ENCODE measurements at places on chromosomes 2 and 18. TPM values are rescaled to one million over a fixed set of nuclear protein-coding genes. Genes with fewer than 3 reads are reported as not detected.

- no peak for DNase-seq
Measured at GRCh38 chr2:9660154-9660553, 29.4 kb upstream of the YWHAQ start.

DNA sequence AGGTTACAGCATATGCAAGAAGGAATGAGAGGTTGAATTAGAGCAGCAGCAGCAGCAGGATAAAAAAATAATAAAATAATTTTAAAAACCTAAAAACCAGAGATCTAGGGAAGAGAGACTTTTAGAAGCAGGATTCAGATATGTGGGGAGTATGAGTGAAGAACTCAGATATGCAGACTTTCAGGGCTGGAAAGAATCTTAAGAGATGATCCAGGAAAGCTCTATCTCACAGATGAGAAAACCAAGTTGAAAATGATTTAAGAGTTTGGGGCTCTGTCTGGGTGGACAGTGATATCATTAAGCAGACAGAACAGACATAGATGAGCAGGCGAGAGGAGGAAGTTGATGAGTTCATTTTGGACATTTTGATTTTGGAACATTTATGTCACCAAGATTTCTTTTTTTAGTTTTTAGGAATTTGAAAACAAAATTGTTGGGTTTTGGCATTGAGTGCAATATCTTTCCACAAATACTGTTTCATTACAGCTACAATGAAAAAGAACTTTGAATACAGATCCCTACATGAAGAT is 31.8 kb downstream of the BCL2 start:
- DNase-seq, result no peak

- peak; percentile 55 for DNase-seq
Measured at GRCh38 chr2:33363325-33364298, 112.8 kb upstream of the RASGRP3 start.

GRCh38 chr2:45070113-45070652 is 60.9 kb upstream of the SIX2 start:
- peak; percentile 47 for DNase-seq

GRCh38 chr2:160288324-160288723 is 88.3 kb upstream of the ITGB6 start:
- DNase-seq, result no peak

DNA sequence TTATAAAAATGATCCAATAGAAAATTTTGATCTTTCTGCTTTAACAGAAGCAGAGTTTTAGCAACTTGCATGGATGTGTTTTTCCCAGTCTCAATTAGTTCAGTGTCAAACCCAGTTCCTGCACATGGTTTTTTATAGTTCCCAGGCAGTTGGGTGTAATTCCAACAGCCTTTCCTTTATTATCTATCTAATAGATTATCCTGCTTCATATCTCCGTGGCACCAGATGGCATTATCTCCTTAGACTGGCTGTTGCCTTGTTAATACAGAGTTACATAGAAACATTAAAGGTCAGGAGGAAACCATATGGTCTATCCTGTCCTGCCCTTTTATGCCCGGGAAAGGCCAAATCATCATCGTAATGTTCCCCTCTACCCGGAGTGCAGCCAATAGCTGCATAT is 400.9 kb upstream of the SMIM21 start:
- peak; percentile 21 for DNase-seq

The PLA2R1 gene
- total RNA-seq, result 13.0 TPM

The CCDC121 gene
- 5.7 TPM for total RNA-seq

The MBD1 gene
- 68.7 TPM for total RNA-seq

GRCh38 chr2:240554767-240555493 is 2.9 kb downstream of the ANKMY1 start:
- no peak for DNase-seq

GRCh38 chr2:45233301-45233700 is 224.0 kb upstream of the SIX2 start:
- no peak for DNase-seq

- DNase-seq, result no peak
Measured at GRCh38 chr2:234191819-234192407, 141.4 kb downstream of the SPP2 start.

GRCh38 chr18:25604196-25604893 is 252.4 kb upstream of the ZNF521 start:
- DNase-seq, result peak; percentile 87

The ZNF236 gene
- total RNA-seq, result 27.9 TPM

Data from tongue (tissue), 3 donors.